ENCODE measurements at places on chromosomes 2 and 18. TPM values are rescaled to one million over a fixed set of nuclear protein-coding genes. Genes with fewer than 3 reads are reported as not detected.

GRCh38 chr18:68725346-68725745 is 10.4 kb upstream of the TMX3 start:
- DNase-seq: no peak

Gene ACP1
- total RNA-seq: 62.6 TPM

GRCh38 chr2:38889045-38889444 is 630 bp upstream of the ARHGEF33 start:
- no peak for DNase-seq

Gene MPP4
- not detected for total RNA-seq
